ENCODE measurements at places on chromosomes 2 and 18.

DNA sequence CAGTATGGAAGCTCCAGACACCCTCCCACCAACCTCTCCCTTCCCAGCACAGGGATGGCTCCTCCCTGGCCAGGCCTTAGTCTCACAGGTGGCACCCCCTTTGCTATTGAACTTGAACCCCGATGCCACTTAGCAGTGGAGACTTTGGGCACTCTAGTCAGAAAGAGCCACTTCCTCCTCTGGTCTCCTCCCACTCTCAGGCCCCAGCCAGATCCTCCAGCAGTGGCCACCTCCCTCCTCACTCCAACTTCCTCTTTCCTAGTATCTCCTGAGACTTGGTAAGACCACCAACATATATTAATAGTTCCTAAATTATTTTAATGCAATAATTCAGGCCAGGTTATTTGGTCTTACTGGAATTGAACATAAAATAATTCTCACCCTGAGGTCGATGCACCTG lies 437.2 kb upstream of the ID2 start:
- peak; percentile 78 for DNase-seq

DNA sequence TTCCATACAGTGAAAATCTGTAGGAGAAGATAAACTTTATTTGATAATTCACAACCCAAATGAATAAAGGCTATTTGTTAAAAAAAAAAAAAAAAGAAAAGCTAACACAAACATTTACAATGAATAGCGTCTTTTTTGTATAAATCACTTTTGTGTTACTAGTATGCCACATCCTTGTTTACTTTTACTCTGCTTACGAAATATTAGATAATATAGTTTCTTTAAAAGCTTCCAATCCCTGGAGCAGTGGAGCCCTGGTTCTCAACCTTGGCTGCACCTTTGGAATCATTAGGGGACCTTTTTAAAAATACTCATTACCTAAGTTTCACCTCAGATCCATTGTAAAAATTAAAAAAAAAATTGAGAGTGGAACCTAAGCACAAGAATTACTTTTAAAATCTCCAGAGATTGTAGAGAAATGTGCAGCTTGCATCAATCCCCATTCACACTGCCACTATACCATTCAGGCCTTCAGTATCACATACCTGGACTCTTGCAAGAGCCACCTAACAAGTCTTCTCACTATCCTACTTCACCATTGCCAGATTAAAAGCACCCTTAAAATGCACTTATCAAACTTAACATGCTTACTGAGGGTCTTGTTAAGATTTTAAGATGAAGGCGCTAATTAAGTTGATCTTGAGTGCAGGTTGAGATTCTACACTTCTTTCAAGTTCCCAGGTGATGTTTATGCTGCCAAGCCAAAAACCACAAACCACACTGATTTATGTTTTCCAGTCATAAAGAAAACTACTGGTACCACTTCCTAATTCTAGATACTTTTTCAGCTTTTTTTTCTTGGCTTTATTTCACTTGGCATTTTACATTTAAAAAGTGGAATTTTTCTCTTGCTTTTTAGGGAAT lies 59.7 kb upstream of the ZC3H15 start:
- peak; percentile 17 for DNase-seq

DNA sequence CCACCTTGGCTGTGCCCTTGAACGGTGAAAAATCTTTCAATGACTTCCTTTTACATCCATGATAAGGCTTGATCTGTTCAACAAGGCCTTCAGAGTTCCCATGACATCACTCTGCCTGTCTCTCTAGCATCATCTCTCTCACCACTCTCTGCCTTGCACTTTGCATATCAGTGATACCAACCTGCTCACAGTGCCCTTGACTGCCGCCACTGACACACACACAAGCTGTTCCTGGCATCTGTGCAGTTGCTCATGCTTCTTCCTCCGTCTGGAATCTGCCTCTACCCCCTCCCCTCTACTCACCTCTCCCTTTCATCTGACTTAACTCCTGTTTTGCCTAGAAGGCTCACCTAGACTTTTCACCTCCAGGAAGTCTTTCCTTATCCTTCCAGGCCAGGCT lies 79.1 kb upstream of the SEC11C start:
- DNase-seq, result no peak

DNA sequence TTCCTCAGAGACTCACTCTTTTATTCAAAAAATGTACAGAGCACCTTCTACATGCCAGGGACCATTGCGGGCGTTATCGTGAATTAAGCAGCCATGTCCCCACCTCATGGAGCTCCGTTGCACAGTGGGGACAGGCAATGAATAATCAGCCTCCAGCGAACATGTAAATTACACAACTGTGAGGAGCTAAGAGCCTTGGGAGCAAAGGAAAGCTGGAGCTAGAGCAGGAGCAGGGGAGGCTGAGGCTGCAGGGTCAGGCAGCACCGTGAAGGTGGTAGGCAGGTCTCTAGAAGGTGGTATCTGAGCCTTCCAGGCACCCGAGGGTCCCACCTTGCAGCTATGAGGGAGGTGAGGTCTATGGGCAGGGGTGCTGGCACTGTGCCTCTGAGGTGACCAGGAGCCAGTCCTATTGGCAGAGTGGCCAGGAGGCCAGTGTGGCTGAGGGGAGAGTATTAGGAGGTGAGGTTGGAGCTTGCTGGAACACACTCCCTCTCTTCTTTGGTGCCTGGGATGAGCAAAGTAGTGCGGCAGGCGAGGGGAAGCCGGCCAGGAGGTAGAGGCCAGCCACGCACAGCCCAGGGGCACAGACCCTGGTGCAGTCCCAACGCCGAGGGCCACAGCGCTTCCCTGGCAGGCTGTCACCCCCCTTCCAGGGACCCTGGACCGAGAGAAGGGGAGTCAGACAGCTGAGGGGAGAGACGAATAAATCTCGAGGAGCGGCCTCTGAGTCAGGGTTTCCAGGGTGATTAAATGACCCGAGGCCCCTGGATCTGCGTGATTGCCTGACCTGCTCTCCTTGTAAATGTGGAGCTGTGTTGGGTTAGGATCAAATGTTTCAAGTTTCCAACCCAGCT lies 167.3 kb downstream of the SEPTIN10 start:
- no peak for DNase-seq

GRCh38 chr2:174780191-174780840 lies 16.0 kb upstream of the CHRNA1 start:
- DNase-seq, result no peak

GRCh38 chr2:10375570-10376281 lies 72.4 kb downstream of the ODC1 start:
- no peak for DNase-seq

- peak; percentile 58 for DNase-seq
Observed at GRCh38 chr2:230908595-230909191, 16.3 kb downstream of the GPR55 start.

GRCh38 chr2:157489983-157490382 lies 46.1 kb upstream of the CYTIP start:
- DNase-seq, result peak; percentile 28

GRCh38 chr2:118923371-118923770 lies 18.6 kb upstream of the MARCO start:
- no peak for DNase-seq

GRCh38 chr18:66461344-66461743 lies 142.5 kb downstream of the CDH19 start:
- DNase-seq, result peak; percentile 56

DNA sequence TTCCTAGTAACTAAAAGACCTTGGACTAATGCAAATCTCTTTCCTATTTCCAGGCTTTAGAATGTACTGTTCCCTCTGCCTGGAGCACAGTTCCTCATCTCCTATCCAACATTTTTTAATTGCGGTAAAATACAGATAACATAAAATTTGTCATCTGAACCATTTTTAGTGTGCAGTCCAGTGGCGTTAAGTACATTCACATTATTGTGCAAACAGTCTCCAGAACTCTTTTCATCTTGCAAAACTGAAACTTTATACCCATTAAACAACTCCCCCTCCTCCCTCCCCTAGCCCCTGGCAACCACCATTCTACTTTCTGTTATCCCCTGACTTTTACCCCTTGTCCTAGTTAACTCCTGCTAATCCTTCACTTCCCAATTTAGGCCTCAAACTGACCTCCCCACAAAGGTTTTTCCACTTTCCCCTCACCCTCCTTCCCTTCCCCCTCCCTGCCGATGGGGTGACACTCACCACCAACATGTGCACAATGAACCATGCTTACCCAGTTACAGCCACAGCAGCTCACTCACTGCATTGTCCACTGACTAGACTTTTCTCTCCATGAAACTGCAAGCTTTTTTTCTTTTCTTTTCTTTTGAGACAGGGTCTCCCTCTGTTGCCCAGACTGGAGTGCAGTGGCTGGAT lies 54.8 kb downstream of the KIAA2012 start:
- DNase-seq, result no peak

GRCh38 chr2:46434851-46435273 lies 44.5 kb upstream of the TMEM247 start:
- DNase-seq, result no peak

GRCh38 chr2:198852248-198852647 lies 605.5 kb downstream of the SATB2 start:
- peak; percentile 16 for DNase-seq

- no peak for DNase-seq
Observed at GRCh38 chr2:186594001-186594722, 4.3 kb downstream of the ITGAV start.

GRCh38 chr2:24176326-24176725 lies 1.5 kb downstream of the FAM228A start:
- DNase-seq, result no peak

GRCh38 chr2:180790891-180791290 lies 189.5 kb upstream of the UBE2E3 start:
- DNase-seq, result peak; percentile 60

GRCh38 chr2:111235192-111236015 lies 114.7 kb downstream of the BCL2L11 start:
- no peak for DNase-seq

- DNase-seq, result no peak
Observed at GRCh38 chr2:8352296-8352695, 329.6 kb upstream of the ID2 start.

- DNase-seq, result peak; percentile 0
Observed at GRCh38 chr2:66264354-66264753, 170.6 kb upstream of the MEIS1 start.

GRCh38 chr2:203900253-203900652 lies 32.7 kb downstream of the CTLA4 start:
- no peak for DNase-seq

DNA sequence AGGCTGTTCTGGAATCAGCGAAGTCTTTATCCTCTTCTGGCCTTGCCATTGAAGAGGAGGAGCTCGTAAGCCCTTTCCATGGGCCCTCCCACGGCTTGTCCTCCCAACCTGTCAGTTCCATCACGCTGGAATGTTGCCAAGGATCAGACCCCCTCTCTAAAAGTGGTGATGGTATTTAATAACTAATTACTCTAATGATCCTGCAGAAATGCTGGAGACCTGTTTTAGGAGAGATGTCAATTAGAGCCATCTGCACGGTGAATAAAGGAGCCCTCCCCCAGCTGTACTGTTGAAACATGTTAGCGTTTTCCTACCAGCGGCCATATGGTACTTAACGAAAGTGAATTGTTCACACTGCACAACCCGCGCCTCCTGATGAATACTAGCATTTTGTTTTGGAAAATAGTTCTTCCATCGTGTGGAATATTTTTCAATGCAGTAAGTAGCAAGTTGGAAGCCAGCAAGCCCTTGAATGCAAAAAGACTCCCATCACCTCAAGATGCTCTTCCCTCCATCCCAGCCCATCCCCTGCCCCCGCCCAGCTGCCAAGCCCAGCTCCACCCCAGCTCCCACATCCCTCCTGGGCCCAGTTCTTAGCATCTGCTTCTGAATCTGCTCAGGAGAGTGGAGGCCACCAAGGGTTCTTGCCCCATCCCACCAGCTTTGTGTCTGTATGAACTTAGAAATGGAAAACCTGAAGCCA lies 145.4 kb downstream of the KLHL29 start:
- no peak for DNase-seq

GRCh38 chr2:75621228-75621627 lies 25.4 kb upstream of the MRPL19 start:
- peak; percentile 26 for DNase-seq

- DNase-seq, result no peak
Observed at GRCh38 chr18:75467281-75467795, 39.8 kb upstream of the SMIM21 start.

DNA sequence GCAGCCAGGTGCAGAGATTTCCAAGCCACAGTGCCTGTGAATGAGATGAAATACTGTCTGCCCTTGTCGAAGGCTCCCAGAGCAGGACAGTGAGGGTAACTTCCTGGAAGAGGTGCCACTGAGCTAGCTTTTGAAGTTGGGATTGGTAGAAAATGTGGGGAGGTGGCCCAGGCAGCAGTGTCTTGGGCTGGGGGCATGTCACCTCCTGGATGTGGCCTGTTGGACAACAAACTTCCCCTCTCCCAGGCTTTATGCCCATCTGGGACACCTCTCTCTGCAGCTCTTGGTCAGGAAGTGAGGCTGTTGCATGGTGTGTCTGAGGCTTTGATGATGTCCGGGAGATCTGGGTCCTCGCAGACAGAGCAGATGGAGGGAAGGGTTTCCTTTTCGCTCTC lies 151.4 kb downstream of the DYSF start:
- no peak for DNase-seq

- no peak for DNase-seq
Observed at GRCh38 chr18:23225503-23225902, 90.2 kb downstream of the CABLES1 start.

GRCh38 chr2:223230352-223230751 lies 178.4 kb downstream of the KCNE4 start:
- DNase-seq, result no peak

GRCh38 chr2:201978333-201978732 lies 55.3 kb upstream of the FZD7 start:
- no peak for DNase-seq

GRCh38 chr2:237315170-237315828 lies 98.7 kb downstream of the COL6A3 start:
- DNase-seq, result no peak

GRCh38 chr2:159912580-159912979 lies 114.6 kb upstream of the CD302 start:
- no peak for DNase-seq

- DNase-seq, result no peak
Observed at GRCh38 chr2:156483741-156484173, 47.6 kb downstream of the GPD2 start.

GRCh38 chr18:44796429-44797428 lies 116.0 kb downstream of the SETBP1 start:
- no peak for DNase-seq
